ENCODE measurements at places on chromosomes 5 and 9. TPM values are rescaled to one million over a fixed set of nuclear protein-coding genes. Genes with fewer than 3 reads are reported as not detected.

The N4BP3 gene
- 3.9 TPM for polyA plus RNA-seq

The HAVCR2 gene
- 10.5 TPM for polyA plus RNA-seq

The ZNF367 gene
- 10.5 TPM for polyA plus RNA-seq

The TMEM252 gene
- polyA plus RNA-seq: 12.6 TPM

The UBE2QL1 gene
- polyA plus RNA-seq: 1.0 TPM

The FAM174A gene
- 25.5 TPM for polyA plus RNA-seq

The ZNF300 gene
- polyA plus RNA-seq: 39.0 TPM

GRCh38 chr5:6273090-6273735, 105.1 kb downstream of the MED10 start:
- DNase-seq: no peak

DNA sequence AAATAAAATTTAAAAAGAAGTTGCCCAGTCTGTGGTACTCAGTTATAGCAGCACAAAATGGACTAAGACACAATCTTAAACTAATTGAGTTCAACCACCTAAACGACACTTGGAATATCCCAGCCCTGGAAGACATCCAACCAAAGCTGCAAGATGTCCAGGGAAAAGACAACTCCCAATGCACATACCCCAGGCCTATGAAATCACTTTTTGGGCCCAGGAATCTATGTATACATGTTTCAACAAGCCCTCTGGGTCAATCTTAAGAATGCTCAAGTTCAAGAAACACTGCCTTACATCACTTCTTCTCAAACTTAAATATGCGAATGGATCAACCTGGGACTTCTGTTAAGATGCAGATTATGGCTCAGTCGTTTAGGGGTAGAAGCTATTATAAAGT, 148.6 kb downstream of the ELAVL2 start:
- no peak for DNase-seq

GRCh38 chr5:103785569-103785968, 223.0 kb upstream of the NUDT12 start:
- DNase-seq: no peak

DNA sequence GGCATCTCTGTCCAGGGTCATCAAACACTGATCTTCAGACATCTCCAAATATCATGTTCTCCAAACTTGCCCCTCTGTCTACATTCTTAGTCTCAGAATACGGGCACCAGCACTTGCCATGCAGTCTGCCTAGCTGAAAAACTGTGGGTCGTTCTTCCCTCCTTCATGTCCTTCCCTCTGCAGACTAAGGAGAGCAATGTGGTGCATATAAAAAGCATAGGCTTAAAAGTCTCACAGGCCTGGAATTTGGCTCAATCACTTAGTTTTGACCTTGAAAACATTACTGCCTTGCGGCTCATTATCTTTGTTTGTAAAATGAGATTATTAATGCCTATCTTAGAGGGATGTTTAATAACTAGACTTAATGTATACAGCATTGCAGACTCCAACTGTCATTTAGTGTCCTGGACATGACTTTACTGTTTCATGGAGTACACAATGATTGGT, 362.8 kb downstream of the NPR3 start:
- no peak for DNase-seq

DNA sequence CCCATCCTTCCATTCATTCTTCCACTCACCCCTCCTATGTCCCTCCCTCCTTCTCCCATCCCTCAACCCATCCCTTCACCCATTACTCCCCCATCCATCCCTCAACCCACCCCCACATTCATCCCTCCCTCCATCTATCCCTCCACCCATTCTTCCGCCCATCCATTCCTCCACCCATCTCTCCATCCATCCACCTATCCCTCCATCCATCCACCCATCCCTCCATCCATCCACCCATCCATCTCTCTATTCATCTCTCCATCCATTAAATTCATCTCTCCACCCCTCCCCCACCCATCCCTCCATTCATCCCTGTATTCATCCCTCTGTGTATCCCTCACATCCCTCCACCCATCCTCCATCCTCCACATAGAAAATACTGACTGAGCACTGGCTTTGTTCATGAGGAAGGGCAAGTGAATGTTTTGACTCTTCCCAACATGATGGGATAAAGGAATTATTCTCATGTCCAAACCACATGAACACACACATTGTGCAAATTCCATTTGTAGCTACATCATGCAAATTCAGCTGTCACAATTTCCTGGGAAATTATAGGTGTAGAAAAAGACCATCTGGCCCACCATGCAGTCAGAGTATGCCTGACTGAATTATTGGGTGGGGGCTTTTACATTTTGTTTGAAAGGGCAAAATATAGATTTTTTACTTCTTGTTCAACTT, 6.9 kb upstream of the VAV2 start:
- DNase-seq: no peak

GRCh38 chr9:125536776-125537175, 170.2 kb downstream of the MAPKAP1 start:
- no peak for DNase-seq

DNA sequence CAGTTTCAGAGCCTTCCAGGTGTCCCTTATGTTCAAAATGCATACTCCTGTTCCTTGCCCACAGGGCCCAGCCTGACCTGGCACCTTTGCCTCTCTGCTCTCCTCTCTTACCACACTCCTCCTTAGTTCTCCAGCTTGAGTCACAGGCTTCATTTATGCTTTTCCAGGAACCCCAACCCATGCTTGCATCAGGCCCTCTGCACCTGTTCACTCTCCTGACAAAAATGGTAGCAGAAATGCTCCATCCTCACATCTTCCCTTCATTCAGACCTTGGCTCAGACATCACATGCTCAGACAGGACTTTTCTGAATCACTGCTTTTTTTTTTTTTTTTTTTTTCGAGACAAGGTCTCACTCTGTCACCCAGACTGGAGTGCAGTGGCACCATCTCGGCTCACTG, 15.1 kb upstream of the RNF145 start:
- DNase-seq: no peak

- no peak for DNase-seq
These were observed 5.0 kb downstream of the SERINC5 start for GRCh38 chr5:80250801-80251200.

DNA sequence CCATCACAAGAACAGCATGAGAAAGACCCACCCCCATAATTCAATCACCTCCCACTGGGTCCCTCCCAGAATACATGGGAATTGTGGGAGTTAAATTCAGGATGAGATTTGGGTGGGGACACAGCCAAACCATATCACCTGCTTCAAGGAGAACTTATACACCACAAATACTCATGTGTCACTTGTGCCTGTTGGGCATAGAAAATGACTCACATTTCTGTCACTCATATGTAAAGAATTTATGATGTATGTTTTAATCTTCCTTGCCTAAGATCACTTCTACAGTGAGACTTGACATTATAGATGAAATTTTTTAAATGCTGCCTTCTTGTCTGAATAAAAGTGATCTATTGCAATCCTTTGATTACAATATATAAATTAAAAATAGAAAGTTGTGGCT, 23.0 kb upstream of the PRDM6 start:
- no peak for DNase-seq

GRCh38 chr5:177512736-177513380, 3.2 kb upstream of the DOK3 start:
- no peak for DNase-seq

DNA sequence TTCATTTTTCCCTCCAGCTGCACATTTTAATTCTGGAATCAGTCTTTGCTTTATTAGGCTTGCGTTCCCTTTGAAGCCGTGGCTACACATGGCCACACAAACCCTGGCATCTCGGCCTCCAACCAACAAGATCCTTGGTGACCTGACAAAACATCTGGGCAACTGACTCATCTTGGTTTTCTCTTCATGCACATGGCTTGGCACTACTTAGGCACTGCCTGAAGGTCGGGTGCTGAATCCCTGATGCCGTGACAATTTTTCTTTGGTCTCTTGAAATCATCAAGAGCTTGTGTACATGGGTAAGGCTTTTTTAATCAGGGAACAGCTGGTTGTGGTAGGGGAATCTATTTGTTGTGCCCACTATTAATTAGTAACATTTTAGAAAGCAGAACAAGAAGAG, 16.0 kb upstream of the PAPPA start:
- DNase-seq: no peak

DNA sequence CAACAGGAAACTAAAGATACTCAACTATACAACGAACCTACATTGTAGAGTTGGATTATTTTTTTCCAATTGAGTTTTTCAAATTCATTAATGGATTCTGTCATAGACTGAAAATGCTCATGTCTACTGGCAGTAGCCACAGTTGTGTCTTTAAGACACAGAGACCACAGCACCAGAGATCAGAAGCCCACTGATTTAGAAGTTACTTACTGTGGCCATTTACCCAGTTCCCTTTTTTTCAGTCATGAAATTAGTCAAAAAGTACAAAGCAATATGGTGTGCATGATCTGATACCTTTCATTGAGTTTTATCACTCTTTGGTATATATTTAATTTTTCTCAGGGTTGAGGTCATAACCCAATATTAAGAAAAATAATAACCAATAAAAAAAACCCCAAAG, 1640.2 kb upstream of the WWC1 start:
- DNase-seq: no peak

- no peak for DNase-seq
These were observed 37.8 kb upstream of the SPDL1 start for GRCh38 chr5:169545762-169546161.
